ENCODE measurements at places on chromosomes 16 and 17. TPM values are rescaled to one million over a fixed set of nuclear protein-coding genes. Genes with fewer than 3 reads are reported as not detected.

- DNase-seq = no peak
Measured at GRCh38 chr17:47803751-47804150, 17.8 kb downstream of the OSBPL7 start.

The TNRC6C gene
- 0.91 TPM for polyA plus RNA-seq

DNA sequence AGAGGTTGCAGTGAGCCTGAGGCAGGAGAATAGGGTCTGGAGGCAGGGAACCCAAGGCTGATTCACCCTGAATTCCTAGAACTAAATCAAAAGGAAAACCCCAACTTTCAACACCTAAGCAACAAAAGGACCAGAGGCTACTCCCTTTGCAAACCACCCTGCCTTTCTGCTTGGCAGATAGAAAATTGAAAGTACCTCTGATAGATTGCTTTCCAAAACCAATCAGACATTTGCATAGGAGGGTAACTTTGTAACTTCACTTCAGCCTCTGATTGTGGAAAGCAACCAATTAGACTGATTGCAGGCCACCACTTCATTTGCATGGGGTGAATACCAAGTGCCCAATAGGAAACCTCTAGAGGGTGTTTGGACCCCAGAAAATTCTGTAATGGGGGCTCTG lies 10.9 kb upstream of the TMEM98 start:
- no peak for DNase-seq

GRCh38 chr16:82855471-82855870 lies 228.7 kb downstream of the CDH13 start:
- no peak for DNase-seq

DNA sequence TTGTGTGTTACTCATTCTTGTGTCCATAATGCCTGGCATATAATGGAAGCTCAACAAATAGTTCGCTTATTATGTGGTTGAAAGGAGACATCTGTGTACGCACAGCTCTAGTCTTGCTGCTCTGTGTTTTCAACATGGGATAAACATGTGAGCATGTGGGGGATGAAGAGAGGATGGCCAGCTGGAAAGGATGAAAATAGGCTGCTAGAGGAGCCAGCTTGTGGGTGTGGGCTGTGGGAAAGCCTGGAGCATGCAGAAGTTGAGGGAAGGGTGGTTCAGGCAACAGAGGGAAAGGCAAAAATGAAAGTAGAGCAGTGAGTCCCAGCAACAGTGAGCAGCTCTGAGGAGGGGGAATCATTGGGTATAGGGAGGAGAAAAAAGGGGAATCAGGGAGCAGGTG lies 324.6 kb upstream of the CDH11 start:
- DNase-seq = no peak

The PLXDC1 gene
- 1.8 TPM for polyA plus RNA-seq

- DNase-seq = no peak
Measured at GRCh38 chr17:31136319-31136718, 41.5 kb downstream of the NF1 start.

The ATP1B2 gene
- not detected for polyA plus RNA-seq

DNA sequence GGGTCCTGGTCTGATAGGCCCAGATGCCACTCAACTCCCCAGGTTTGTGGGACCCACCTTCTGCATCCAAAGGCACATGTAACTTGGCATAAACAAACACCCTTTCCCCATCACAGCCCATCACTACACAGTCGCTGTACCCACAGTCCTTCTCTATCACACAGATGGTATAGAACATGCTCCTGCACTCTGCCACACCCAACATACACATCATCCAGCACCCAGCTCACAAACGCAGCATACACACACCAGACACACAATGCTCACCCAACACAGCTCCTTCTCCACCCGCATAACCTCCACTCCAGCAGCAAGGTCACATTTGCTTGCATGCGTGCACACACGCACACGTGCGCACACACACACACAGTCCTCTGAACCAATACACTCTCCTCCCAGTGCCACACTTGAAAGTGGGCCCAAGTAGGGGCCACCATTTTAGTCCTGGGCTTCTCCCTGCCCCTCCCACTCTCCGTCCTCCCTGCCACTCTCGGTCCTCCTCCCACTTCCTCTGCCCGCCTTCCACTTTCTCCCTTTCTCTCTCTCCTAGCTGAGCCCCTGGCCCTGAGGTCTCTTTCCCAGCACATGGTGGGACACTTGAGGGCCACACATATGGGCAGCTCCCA lies 8.5 kb upstream of the TMEM92 start:
- no peak for DNase-seq
